Activated CD4-positive, alpha-beta T cell treated with anti-CD3 and anti-CD28 coated beads, Interleukin-2, amount 50 U/mL, for 24 hours (primary cell): ENCODE measurements at places on chromosomes 3 and 15.

GRCh38 chr15:37517191-37517895 is 417.0 kb upstream of the MEIS2 start:
- no peak for DNase-seq

DNA sequence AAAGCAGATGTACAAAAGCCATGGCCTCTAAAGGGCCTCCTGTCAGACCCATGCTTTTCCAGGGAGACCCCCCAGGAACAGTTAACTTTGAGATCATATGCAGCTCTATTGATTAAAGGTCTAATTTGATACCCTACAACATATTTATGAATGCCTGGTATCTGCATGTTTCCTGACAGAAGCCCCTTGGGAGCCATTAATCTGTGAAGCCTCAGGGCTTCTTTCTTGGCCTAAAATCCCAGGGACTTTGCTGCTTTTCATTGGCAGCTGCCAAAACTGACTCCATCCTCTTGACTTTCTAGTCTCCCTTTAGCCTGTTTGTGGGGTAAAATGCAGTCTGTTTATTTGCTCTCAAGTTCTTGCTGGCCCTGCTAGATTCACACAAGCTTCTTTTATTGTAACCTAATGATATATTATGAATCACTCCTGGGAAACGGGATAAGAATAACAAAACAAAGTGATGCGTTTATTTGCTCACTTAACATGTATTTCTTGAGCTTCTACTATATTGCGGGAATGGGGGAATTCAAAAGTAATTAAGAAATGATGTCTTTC is 257.0 kb downstream of the LSAMP start:
- no peak for DNase-seq

DNA sequence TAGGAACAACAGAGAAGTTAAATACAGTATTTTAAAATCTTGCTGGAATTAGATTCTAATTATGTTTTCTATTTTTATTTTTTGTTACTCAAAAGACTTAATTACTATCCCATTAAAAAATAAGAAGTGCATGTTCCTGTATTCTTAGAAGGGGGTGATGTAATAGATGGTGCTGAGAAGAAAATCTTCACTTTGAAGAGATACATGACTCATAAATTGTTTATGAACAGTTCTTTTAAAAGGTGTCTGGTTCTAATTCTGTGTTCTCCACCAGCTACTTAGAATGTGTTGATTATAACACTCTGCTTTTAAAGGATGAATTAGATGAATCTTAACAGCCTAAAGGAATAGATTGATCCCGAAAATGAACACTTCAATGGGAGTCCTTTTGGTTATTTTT is 8.2 kb downstream of the RCN2 start:
- no peak for DNase-seq

DNA sequence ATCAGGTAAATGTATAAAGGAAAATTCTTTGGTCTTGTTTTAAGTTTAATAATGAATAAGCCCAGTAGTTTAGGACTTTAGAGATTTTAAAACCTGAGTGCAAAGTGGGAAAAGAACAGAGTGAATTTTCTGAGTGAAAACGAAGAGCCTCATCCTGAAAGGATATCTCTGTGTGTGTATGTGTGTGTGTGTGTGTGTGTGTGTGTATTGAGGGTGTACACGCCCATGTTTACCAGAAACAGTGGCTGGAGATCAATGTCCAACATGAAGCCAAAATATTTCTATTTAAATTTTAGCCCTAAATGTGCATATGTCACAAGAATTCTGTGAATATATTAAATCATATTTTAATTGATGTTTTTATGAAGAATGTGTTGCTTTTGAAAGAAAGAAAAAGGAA is 549.9 kb downstream of the CADM2 start:
- no peak for DNase-seq

- no peak for DNase-seq
These were observed 168.4 kb upstream of the BCL6 start for GRCh38 chr3:187913617-187914033.

DNA sequence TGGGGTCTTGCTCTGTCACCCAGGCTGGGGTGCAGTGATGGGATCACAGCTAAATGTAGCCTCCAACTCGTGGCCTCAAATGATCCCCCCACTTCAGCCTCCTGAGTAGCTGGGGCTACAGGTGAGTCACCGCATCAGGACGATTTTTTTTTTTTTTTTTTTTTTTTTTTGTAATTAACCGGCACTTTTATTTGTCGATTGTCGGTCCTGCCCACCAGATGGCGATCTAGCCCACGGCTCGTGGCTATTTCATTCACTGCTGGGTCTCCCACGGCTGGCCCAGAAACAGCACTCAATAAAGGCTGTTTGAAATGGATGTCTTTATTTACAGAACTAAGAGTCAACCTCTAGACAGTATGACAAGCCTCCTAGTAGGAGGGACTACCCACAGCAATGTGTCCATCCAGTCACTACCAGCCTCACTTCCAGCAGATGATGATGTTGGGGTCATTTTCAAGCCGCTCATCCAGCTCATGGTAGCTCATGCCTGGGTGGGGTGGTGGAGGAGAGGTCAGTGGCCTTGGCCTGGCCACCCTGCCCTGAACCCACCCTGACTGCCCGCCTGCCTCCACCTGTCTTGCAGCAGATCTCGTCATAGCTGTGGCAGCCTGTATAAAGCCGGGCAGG is 1.8 kb upstream of the ZMYND10 start:
- DNase-seq: peak; percentile 65

DNA sequence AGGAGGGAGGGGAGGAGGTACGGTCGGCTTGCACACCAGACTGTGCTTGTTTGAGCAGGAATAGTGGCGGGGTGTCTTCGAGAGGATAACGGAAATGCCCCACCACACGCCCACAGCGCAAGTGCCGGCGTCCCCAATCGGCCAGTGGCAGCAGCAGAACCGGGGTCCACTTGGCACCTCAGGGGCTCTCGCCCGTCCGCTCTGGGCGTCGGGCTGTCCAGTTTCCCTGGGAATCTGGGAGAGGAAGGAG is 53.7 kb downstream of the CCDC54 start:
- no peak for DNase-seq

DNA sequence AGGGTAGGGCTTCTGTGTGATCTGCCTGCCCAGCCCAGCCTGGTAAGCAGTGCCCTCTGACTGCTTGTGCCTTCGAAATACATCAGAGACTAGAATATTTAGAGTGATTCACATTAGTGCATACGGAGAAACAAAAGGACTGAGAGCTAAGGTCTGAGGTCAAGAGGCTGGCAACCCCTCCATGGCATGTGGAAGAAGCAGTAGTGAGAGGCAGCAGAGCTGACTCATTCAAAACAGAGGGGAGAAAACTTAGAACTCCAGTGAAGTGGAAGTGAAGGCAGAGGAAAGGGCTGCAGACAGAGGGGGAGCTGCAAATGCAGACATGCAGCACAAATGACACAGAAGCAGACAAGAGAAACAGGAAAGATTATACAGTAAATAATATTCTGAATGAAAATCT is 61.6 kb downstream of the ULK4 start:
- no peak for DNase-seq

- no peak for DNase-seq
These were observed 219.3 kb upstream of the TMCO5A start for GRCh38 chr15:37715101-37715500.

- no peak for DNase-seq
These were observed 20.0 kb downstream of the PCCB start for GRCh38 chr3:136270179-136270578.

GRCh38 chr3:158395421-158395820 is 175.6 kb upstream of the MLF1 start:
- no peak for DNase-seq

DNA sequence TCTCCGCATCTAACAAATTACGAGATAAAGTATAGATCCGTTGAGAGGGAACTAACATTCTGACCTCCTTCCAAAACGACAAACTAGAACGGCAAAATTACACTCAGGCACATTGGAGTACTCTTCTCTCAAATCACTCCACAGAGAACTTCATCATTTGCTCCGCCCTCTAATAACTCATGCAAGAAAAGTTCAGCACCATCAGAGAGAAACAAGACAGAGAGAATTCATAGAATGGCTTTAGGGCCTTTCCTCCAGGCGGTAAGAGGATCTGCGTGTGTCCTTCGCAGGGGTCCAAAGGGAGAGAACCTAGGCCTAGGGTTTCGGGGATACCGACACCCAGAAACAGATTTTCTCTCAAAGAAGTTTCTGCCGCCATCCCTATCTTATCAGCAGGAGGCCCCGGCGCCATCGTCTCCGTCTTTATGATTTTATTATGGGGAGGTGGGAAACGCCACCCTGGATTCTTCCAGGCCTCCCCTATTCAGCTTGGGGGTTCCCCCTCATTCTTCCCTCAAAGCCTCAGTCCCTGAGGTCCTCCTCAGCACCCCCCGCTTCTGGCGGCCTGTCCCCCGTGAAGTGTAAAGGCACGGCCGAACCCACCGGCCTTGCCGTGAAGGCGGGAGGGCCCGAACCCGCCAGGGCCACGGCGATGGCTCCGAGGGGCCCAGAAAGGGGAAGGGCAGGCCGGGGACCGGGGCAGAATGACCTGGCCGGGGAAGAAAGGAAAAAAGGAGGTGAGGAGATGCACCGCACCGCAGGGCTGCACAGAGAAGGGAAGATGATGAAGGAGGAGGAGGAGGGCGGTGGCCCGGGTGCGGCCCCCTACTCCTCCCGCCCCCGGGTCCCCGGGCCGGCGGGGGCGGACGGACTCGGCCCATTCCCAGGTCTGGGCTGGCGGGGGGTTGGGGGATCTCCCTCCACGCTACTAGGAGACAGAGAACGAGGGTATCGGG is 768 bp downstream of the UBXN7 start:
- no peak for DNase-seq

- DNase-seq: no peak
These were observed 42.3 kb downstream of the RSRC1 start for GRCh38 chr3:158152186-158152585.

DNA sequence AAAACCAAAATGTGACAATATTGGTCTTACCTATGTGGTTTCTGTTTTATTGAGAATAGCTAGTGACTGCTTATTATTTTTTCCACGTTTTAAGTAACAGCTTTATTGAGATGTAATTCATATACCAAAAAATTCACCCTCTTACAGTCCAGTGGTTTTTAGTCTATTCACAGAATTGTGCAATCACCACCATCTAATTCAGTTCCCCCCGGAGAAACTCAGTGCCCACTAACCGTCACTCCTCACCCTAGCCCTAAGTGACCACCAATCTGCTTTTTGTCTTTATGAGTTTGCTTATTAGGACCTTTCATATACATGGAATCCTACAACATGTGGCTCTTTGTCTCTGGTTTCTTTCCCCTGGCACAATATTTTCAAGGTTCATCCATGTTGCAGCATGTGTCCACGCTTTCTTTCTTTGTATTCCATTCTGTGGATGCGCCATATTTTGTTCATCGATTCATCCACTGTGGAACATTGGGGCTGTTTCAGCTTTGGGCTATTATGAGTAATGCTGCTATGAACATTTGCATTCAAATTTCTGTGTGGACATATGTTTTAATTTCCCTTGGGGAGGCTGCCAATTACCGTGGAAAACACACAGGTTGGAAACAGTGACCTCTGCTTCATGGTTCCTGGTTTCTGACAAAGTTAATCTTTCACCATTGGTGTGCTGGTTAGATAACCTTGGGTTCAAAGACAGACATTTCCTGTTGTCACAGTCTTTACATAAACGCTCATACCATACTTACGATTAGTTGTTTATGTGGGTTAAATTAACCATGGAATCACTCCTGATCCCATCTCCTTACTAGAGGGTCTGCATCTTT is 3.2 kb upstream of the BCL2L10 start:
- no peak for DNase-seq

- no peak for DNase-seq
These were observed 68.4 kb downstream of the BFSP2 start for GRCh38 chr3:133468251-133468721.

GRCh38 chr3:63232764-63233396 is 45.2 kb upstream of the SYNPR start:
- DNase-seq: no peak

- no peak for DNase-seq
These were observed 983 bp upstream of the ALAS1 start for GRCh38 chr3:52196977-52197376.

GRCh38 chr3:142968319-142969025 is 5.0 kb upstream of the PAQR9 start:
- no peak for DNase-seq

DNA sequence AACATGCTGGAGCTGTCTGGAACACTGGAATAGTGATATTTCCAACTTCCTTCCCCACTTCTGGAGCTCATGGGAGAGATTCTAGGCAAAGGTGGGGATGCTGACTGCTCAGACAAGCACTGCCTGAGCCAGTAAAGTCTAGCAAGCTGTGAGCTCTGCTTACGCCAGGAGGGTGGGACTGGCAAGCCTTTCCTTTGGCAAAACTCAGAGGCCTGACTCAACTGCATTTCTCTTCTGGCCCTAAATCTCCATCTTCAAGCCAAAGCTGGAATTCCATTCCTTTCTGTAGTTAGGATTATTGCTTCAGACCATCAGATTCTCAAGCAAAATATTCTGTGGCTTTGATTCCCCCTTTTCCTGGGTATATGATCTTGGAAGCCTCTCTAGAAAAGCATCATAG is 20.3 kb upstream of the EPB42 start:
- no peak for DNase-seq
